ENCODE measurements at places on chromosomes 2 and 18. TPM values are rescaled to one million over a fixed set of nuclear protein-coding genes. Genes with fewer than 3 reads are reported as not detected.

DNA sequence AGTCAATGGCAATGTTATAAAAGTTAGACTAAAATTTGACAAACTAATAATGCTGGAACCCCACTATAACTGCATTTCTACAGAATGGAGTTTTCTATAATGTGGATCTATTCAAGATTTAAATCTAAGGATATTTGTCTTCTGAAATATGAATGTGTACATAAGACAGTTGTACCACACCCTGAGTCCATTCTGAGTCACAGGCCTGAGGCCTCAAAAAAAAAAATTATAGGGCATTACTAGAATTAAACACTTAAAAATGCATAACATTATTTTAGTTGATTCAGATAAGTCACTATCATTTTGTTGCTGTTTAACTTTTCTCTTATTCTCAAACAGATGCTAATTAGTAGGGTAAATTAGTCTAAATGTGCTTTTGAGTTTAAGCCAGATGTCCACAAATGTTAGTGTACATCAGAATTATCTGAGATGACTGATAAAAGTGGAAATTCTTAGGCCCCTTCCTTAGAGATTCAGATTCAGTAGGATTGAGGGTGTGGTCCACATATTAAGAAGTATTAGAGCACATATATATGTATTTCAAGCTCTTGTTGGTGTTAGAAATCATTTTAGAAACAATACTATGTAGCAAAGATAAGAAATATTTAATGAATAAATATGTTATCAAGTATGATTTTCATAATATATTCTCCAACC is 42.4 kb upstream of the COL5A2 start:
- DNase-seq, result no peak

The ANKRD30B gene
- total RNA-seq, result 0.29 TPM

DNA sequence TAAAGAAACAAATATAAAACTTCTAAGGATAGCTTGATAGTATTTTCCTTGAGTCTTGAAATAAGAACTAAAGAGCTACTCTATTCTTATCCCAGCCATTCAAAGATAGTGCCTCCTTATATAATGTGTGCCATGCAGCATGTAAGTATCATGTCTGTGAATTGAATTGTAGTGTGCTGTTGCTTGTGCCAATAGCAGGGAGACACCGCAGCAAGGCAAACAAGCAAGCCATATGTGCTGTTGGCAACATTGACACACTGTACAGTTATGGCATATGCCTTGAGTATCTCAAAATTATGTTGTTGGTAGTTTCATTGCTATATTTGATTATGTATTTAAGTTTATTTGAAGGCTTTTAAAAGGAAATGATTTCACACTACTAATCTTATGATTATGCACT is 58.2 kb downstream of the ERBB4 start:
- no peak for DNase-seq

DNA sequence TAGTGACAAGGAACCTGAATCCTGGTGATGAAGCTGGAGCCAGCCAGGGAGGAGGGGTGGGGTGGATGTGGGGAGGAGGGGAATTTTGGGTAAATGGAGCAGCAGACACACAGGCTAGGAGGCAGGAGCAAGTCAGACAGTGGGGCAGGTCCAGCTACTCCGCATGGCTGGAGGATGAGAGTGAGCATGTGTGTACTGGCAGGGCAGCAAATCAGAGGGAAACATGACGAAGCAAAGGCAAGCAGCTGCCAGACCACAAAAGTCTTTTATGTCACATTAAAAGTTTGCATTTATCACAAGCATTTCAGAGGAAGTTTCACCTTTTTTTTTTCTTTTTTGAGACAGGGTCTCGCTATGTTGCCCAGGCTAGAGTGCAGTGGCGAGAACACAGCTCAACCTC is 11.9 kb upstream of the KIDINS220 start:
- no peak for DNase-seq

The ACADL gene
- total RNA-seq, result not detected

The PKP4 gene
- total RNA-seq, result 137 TPM

- DNase-seq, result no peak
Measured at GRCh38 chr2:160952464-160953254, 207.6 kb upstream of the TANK start.

GRCh38 chr18:8938817-8939216 is 163.7 kb upstream of the NDUFV2 start:
- DNase-seq, result peak; percentile 34

The RNF144A gene
- 71.4 TPM for total RNA-seq

- DNase-seq, result no peak
Measured at GRCh38 chr2:56099963-56100362, 83.8 kb upstream of the CCDC85A start.

GRCh38 chr18:55236150-55236931 is 277.1 kb upstream of the CCDC68 start:
- no peak for DNase-seq

DNA sequence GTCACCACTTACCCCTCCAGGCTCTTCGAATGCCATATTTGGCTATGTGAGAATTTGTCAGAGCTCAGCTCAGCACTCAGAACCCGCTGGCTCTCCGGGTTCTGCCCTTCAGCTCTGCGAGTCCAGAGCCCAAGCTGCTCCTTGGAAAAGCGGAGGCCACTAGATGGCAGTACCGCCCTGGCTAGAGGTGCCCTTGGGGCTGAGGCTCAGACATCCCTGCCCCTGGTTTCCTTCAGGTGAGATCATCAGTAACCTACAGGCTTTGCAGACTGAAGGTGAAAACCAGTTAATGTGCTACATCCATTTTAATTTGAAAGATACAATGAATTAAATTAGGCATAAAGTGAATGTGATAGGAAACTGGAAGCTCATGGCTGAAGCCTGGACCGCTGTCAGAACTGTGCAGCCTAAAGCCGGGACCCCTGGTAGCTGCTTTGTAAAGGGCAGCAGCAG is 285.6 kb downstream of the AGAP1 start:
- DNase-seq, result peak; percentile 91

The MBD2 gene
- total RNA-seq, result 47.2 TPM

GRCh38 chr2:176902454-176902853 is 310.1 kb upstream of the HNRNPA3 start:
- DNase-seq, result no peak
